Right renal cortex interstitium (tissue), 3 donors: ENCODE measurements at places on chromosomes 4 and X. TPM values are rescaled to one million over a fixed set of nuclear protein-coding genes. Genes with fewer than 3 reads are reported as not detected.

Gene NRK
- polyA plus RNA-seq: 14.8 TPM

Gene FAM47A
- not detected for polyA plus RNA-seq

Gene SSX1
- not detected for polyA plus RNA-seq

Gene CACNA1F
- 0.17 TPM for polyA plus RNA-seq

GRCh38 chr4:127327491-127327890, 305.3 kb upstream of the INTU start:
- no peak for DNase-seq

DNA sequence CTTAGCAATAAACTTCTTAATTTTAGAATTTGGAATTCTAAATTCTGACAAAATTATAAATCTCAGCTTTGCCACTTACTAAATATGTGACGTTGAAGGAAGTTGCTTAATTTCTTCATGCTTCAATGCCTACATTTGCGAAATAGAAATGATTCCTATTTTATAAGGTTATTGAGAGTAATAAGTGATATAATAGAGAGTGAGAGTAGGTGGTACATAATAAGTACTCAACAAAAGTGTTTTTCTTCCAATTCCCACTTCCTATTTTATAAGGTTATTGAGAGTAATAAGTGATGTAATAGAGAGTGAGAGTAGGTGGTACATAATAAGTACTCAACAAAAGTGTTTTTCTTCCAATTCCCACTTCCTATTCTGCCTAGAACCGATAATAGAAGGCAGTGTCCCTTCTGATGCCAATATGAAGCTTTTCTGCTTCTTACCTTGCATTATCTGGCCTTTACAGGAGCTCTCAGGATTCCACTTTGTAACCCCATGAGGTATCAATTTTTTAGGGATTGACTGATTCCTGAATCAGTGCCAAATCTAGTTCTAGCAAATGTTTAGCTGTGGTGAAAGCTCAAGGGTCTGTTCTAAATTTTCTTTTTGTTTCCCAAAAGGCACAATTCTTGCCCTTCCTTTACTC, 31.4 kb downstream of the VSIG4 start:
- DNase-seq: no peak

GRCh38 chr4:119690871-119691270, 62.3 kb upstream of the PDE5A start:
- DNase-seq: no peak

GRCh38 chrX:15985937-15986336, 131.3 kb upstream of the AP1S2 start:
- DNase-seq: no peak

DNA sequence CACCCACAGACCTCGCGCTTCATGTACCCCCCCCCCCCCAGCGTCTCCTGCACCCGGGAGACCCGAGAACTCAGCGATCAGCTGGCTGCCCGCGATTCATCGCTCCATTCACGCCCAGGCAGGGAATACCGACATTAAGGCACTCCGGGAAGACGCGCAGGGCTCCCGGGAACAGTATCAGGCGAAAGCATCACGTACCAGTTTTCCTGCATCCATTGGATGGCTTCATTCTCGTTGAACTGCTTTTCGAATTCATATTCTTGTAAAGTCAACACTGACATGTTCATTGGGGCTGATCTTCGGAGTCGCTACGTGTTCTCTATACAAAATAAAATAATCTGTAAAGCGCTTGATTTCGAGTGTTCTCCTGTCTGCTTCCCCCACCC, 373 bp downstream of the ELOVL6 start:
- DNase-seq: no peak

GRCh38 chrX:111354496-111354895, 57.5 kb downstream of the DCX start:
- DNase-seq: no peak

GRCh38 chr4:83906561-83906960, 370.7 kb downstream of the GPAT3 start:
- DNase-seq: no peak

GRCh38 chrX:123993326-123993725, 31.8 kb downstream of the STAG2 start:
- DNase-seq: no peak

- no peak for DNase-seq
Measured at GRCh38 chr4:123545667-123546572, 149.3 kb downstream of the SPRY1 start.

- no peak for DNase-seq
Measured at GRCh38 chr4:98406819-98407218, 145.6 kb downstream of the RAP1GDS1 start.

- DNase-seq: no peak
Measured at GRCh38 chr4:148004228-148004857, 272.5 kb downstream of the ARHGAP10 start.

- DNase-seq: no peak
Measured at GRCh38 chr4:63458010-63458409, 951.2 kb downstream of the TECRL start.
